ENCODE measurements at places on chromosomes 11 and 22.

GRCh38 chr11:44817207-44817949 lies 90.6 kb downstream of the TSPAN18 start:
- no peak for DNase-seq

- DNase-seq, result no peak
Observed at GRCh38 chr11:96075532-96075959, 151.6 kb upstream of the MTMR2 start.

GRCh38 chr11:63599211-63600122 lies 14.8 kb downstream of the PLAAT3 start:
- DNase-seq, result no peak

DNA sequence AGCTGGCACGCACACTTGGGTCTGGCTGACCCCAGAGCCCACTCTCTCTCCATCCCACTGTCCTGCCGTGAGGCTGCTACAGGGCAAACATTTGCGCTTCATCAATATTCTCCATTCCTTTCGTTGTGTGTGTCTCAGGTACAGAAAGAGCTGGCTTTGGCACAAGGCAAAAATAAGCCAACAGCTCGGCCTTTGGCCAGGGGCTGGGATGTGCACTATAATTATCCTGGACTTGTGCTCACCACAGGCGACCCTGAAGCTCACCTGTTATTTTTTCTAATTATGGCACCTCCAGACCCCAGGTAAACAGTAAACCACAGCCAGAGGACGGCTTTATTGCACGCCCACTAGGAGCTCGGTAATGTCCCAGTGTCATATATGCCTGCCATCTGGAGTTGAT lies 10.9 kb downstream of the ZMAT5 start:
- no peak for DNase-seq

- no peak for DNase-seq
Observed at GRCh38 chr11:131649856-131650255, 279.4 kb downstream of the NTM start.

- DNase-seq, result no peak
Observed at GRCh38 chr11:113634940-113635575, 71.0 kb downstream of the TMPRSS5 start.

DNA sequence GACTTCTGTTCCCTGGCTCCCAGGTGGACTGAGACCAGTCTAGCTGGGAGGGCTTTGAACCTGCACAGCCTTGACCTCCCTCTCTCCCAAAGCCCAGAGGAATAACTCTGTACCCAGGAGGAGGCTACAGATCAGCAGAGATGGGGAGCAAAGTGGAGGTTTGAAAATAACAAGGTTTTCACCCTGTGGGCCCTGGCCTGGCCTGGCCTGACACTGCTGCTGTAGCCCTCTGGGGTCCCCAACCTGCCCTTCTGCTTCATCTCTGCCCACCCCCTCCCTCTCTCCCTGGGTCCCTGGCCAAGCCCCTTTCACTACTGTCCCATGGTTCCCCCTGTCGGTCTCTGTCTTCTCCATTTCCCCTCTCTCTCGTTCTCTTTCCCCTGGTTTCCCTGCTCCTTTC lies 225.2 kb downstream of the BUD13 start:
- no peak for DNase-seq

DNA sequence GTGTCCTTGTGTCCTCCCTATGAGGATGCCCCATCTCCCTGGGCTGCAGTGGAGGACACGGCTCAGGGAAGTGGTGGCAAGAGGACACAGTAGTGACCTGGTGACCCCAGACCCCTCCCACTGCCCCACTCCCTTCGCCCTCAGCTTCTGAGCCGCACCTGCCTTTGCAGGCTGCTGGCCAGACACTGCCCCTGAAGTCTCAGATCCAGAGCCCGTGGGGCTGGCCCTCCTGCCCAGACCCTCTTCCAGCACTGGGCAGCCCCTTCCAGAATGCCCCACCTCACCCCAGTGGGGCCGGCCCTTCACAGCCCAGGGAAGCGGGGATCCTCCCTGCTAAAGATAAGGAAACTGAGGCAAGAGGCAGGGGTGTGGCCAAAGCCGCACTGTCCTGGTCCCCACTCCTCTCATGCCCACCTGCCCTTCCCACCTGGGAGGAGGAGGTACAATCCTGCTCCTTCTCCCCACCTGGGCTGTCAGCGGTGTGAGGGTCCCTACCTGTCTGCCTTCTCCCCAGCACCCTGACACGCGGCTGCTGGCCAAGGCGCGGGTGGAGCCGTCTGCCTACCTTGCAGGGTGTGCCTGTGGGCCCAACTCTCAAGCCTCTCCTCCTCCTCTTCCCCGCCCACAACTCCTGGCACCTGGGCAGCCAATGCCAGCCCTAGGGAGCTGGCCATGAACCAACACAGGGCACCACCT lies 17.3 kb downstream of the TRPM5 start:
- no peak for DNase-seq
